ENCODE measurements at places on chromosomes 16 and 17. TPM values are rescaled to one million over a fixed set of nuclear protein-coding genes. Genes with fewer than 3 reads are reported as not detected.

GRCh38 chr16:75070012-75070841 is 46.4 kb downstream of the LDHD start:
- DNase-seq: no peak

The SHISA6 gene
- not detected for total RNA-seq

The SEZ6L2 gene
- 16.7 TPM for total RNA-seq

The MSLN gene
- total RNA-seq: 1.7 TPM

- DNase-seq: no peak
Measured at GRCh38 chr17:34761646-34762045, 182.3 kb downstream of the TMEM132E start.

- no peak for DNase-seq
Measured at GRCh38 chr17:46930051-46930450, 7.1 kb downstream of the GOSR2 start.

The ZFHX3 gene
- 1.3 TPM for total RNA-seq

DNA sequence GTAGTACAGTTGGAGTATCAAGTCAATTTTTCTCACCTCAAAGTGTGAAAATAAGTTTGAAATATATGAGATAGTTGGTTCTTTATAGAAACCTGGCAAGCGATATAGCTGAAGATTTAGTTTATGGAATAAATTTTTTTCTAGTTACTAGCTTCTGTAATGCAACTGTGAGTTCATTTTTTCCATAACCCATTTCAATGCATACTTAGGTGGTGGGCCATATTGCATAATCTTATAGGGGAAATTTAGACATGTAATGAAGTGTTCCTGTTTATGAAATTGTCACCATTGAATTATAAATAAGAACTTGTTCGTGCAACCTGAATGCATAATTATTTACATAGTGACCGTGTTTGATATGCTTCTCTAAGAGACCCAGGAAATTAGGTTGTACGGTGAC is 9.0 kb downstream of the MOSMO start:
- no peak for DNase-seq

The CMTM2 gene
- not detected for total RNA-seq

DNA sequence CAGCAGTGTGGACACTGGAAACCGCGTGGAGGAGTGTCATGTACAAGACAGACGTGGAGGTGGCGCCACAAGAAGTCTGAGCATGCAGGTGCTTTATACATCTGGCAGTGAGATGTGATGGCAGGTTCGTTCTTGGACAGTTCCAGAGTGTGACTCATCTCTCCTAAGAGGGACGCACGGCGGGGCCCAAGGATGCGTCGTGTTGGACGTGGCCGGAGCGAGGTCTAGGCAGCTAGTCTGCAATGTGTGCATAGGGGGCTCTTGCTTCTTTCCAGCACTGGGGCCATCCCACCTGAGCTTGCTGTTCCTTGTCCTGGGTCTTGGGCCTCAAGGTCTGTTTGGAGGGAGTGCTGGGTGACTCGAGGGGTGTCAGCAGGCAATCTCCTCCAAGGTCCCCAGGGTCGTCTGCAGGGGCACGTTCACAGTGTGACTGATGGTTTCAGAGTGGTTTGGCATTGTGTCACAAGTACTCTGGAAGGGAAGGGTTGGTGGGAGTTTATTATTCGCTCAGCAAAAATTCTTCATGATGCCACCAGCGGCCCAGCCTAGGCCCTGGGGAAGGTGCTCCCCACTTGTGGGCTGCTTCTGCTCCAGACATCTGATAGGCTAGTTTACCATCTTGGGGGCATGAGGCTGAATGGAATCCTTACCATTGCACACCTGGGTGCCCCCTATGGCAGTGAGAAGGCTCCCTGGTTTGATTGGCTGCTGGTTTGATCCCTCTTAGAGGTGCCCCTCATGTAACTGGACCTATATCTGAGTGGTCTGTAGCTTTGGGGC is 22.1 kb downstream of the SPACA3 start:
- peak; percentile 4 for DNase-seq

DNA sequence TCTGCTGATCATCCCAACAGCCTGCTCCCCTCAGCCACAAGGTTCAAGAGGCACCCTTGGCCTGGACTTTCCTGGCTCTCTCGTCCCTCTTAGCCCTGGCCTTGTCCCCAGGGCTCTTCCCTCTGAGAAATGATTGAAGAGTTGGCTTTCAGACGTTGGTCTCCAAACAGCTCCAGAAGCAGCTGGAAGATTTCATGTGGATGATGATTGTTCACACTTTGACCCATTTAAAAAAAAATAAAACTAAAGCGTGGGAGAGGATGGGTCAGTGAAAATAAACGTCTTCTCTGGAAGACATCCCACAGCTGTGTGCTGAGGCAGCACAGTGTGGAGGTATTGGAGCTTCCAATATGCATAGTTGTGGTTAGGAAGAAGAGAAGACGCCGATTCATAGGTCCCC is 54.7 kb upstream of the CDH11 start:
- peak; percentile 80 for DNase-seq

GRCh38 chr16:81816351-81816750 is 37.3 kb downstream of the PLCG2 start:
- DNase-seq: no peak

The FA2H gene
- total RNA-seq: not detected

DNA sequence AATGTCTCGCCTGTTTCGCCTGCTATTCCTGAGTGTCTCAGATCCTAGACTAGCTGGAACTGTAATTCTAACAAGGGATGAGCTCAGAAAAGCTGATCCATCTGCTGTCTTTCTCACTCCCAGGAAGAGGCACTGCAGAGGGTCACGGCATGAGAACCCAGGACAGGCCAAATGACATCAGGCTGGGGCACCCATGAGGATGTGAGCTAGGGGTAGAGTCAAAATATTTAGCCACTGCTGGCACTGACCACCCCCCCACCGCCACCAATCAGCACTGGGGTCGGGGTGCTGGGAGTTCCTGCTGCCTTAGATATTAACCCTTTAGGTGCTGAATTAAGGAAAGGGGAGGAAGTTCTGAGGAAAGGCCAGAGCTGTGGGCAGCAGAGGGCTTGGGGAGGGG is 112.4 kb downstream of the IRX3 start:
- no peak for DNase-seq

GRCh38 chr16:56675685-56676210 is 6.1 kb downstream of the MT1H start:
- no peak for DNase-seq

The KRT12 gene
- total RNA-seq: not detected

DNA sequence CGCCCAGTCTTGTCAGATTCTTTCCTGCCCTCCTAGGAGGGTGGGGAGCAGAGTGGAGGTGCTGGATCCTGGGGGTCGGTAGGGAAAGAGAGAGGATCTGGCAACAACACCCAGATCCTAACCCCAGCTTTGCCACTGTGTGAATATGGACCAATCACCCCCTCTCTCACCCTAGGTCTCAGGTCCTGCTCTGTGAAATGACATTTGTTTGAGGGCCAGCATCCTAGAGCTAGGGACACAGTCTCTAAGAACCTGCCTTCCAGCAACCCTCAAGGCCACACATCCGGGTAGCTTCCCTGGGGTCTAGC is 28.4 kb upstream of the MAP3K14 start:
- no peak for DNase-seq

The C16orf92 gene
- not detected for total RNA-seq

The TRIM16 gene
- total RNA-seq: 44.3 TPM

DNA sequence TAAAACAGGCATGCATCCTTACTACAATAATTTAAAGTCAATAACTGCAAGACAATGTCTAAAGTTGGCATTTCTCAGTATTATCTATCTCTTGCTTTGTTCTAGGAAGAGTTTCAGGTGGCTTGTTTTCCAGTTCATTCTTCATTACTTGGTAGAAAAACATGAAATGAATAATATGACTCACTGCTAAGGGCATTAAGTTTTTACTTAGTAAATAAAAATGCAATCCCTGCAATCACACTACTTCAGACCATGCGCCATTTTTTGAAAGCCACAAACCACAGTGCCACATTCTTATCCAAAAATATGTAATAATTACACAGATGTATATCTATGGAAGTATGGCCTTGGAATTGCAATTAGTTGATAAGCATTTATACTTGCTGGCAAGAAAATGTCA is 55.4 kb downstream of the CREBBP start:
- peak; percentile 56 for DNase-seq

- DNase-seq: no peak
Measured at GRCh38 chr16:23975293-23975692, 139.5 kb downstream of the PRKCB start.

DNA sequence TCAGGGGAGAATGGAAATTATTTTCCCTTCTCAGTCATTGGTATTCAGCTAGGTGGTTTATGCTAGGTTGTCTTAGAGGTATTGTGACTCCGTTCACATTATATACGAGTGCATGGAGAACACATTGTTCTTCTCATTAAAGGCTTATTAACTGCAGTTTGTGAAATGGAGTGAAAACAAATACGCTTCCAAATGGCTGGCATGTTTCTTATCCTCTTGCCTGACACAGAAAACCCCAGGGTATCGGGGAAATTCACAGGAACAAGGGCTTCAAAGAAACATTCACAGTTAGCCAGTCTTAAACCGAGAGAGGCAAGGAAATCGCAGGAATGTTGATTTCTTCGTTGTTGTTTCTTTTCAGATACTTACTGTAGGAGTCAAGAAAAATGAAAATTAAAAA is 1047.9 kb upstream of the RBFOX1 start:
- no peak for DNase-seq

GRCh38 chr17:77571155-77571981 is 387.1 kb upstream of the TNRC6C start:
- peak; percentile 7 for DNase-seq

The KRT32 gene
- 0.05 TPM for total RNA-seq

The CEP112 gene
- total RNA-seq: 5.9 TPM

DNA sequence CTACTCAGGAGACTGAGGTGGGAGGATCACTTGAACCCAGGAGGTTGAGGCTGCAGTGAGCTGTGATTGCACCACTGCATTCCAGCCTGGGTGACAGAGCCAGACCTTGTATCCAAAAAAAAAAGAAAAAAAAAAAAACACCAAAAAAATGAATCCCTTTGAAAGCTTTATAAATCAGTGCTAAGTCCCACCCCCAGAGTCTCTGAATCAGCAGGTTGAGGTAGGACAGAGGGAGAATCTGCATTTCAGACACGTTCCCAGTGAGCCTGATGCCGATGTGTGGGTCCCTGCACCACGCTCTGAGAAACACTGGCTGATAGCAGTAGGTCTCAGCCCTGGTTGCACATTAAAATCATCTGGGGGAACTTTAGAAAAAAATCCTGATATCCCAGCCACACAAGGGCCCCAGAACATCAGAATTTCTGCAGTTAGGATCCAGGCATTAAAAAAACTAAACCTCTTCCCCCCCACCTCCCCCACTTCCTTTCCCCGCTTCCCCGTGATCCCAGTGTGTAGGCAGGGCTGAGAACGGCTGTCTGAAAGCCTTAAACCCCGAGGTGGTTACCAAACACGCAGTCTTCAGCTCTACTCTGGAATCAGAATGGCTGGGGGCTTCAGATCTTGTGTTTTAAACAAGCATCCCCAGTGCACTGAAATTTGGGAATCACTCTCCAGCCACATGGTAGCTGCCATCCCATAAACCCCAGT is 27.3 kb upstream of the GPRC5B start:
- no peak for DNase-seq

GRCh38 chr17:19022747-19023146 is 18.2 kb upstream of the FAM83G start:
- no peak for DNase-seq

GRCh38 chr16:68368301-68368888 is 57.6 kb downstream of the PRMT7 start:
- no peak for DNase-seq

- DNase-seq: peak; percentile 92
Measured at GRCh38 chr17:66541461-66542128, 239.2 kb downstream of the PRKCA start.

DNA sequence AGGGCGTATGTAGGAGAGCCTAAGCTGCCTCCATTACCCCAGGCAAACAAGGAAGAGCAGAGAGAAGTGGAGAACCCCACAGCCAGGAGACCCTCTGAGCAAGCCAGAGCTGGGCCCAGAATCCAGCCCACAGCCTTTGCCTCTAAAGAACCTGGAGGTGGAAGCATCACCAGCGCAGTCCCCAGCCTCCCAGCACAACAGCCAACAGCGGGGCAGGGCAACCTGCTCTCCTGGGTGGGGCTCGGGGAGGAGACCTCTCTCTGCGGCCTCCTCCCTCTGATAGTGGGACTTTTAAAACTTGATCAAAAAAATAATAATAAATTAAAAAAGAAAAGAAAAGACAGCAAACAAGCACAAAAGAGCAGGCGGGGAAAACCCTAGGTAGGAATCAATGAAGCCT is 45.9 kb downstream of the AXIN2 start:
- no peak for DNase-seq

DNA sequence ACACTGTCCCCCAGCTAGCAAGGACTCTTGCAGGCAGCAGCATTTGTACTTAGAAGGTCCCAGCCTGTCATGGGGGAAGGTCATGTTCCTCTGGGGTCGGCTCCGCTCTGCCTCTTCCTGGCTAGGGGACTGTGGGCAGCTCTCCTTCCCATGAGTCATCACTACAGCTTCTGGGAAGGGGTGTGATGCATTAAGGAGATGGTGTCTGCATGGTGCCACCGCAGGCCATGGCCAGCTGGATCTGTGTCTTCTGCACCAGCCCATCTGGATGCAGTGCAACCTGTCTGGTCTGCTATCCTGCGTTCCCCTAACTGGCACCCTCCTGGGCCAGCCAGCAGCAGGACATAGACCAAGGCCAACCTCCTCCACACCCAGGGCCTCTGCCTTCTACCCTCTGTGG is 6.3 kb downstream of the STARD3 start:
- DNase-seq: peak; percentile 64

DNA sequence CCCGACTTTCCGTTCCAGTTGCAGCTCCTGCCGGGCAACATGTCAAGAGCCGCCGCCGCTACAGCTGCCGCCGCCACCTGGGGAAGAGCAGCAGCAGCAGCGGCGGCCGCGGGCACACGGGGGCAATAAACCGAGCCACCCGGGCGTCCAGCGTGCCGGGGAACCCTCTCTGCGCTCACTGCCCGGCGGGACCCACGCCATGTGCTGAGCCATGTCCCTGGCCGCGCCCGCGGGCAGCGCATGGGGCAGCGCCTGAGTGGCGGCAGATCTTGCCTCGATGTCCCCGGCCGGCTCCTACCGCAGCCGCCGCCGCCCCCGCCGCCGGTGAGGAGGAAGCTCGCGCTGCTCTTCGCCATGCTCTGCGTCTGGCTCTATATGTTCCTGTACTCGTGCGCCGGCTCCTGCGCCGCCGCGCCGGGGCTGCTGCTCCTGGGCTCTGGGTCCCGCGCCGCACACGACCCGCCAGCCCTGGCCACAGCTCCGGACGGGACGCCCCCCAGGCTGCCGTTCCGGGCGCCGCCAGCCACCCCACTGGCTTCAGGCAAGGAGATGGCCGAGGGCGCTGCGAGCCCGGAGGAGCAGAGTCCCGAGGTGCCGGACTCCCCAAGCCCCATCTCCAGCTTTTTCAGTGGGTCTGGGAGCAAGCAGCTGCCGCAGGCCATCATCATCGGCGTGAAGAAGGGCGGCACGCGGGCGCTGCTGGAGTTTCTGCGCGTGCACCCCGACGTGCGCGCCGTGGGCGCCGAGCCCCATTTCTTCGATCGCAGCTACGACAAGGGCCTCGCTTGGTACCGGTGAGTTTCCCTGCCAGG is 604 bp downstream of the HS3ST3B1 start:
- peak; percentile 27 for DNase-seq

Measured in M059J (cell line).